ENCODE measurements at places on chromosomes 13 and 19. TPM values are rescaled to one million over a fixed set of nuclear protein-coding genes. Genes with fewer than 3 reads are reported as not detected.

Gene TBXA2R
- total RNA-seq, result 1.7 TPM

Gene CYP2F1
- not detected for total RNA-seq

Gene ADAMTS10
- 66.3 TPM for total RNA-seq

Gene TFPT
- total RNA-seq, result 13.0 TPM

Gene RASGRP4
- 2.9 TPM for total RNA-seq

Gene RXFP2
- not detected for total RNA-seq

Gene MEGF8
- 13.5 TPM for total RNA-seq

Gene SPIB
- total RNA-seq, result not detected

Gene USHBP1
- total RNA-seq, result 20.4 TPM

Gene PINLYP
- total RNA-seq, result 8.8 TPM

Gene PVR
- 26.0 TPM for total RNA-seq

Gene GPR4
- total RNA-seq, result 3.4 TPM

Gene ZNF304
- total RNA-seq, result 5.9 TPM

Gene ZNF837
- 1.2 TPM for total RNA-seq

Gene ADGRE1
- total RNA-seq, result not detected

Gene APC2
- 1.2 TPM for total RNA-seq

Gene VAV1
- 5.9 TPM for total RNA-seq

Gene REXO1
- total RNA-seq, result 19.9 TPM

Gene JUND
- total RNA-seq, result 531 TPM

Gene KLK12
- 4.2 TPM for total RNA-seq

Gene CYP2A7
- 4.9 TPM for total RNA-seq

Gene IFI30
- 43.7 TPM for total RNA-seq

Gene KLHL1
- total RNA-seq, result not detected
